Nephron progenitor cell (in vitro differentiated cells): ENCODE measurements at places on chromosomes 16 and 17.

- DNase-seq = no peak
These were observed 40.9 kb upstream of the MEOX1 start for GRCh38 chr17:43702637-43703036.

DNA sequence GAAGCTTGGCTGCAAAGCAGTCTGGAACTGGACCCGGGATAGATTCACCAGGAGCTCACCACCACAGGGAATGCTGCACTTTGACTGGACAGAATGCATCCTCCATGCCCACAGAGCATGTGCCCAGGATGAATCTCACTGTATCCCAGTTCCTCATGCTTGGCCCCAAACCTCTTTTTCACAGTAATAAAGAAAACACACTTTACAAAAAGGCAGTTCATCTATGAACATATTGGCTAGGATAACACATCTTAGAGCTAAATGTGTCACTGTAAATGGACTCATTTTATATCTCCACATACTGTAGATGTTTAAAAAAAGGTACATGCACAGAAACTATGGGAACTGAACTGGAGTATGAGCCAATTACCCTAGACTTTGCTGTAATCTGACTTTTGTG lies 266.9 kb downstream of the TOX3 start:
- DNase-seq = no peak

DNA sequence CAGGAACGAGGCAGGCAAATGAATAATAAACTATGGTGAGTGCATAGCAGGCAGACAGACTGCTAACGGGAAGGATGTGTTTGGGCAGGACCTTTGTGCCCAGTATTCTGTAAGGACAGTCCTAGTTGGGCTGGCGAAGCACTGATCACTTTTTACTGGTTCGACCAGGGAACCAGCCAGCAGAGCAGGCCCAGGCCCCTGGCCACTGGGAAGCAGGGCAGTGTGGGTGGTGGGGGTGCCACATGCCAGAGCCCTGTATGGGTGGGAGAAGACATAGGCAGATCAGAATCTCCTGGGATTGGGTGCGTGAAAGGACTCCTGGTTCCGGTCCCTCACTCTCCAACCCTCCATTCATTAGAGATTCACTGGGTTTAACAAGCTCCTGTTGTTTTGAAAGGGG lies 4.0 kb upstream of the VAMP2 start:
- DNase-seq = no peak

- DNase-seq = no peak
These were observed 51.4 kb downstream of the USP10 start for GRCh38 chr16:84751241-84751640.

DNA sequence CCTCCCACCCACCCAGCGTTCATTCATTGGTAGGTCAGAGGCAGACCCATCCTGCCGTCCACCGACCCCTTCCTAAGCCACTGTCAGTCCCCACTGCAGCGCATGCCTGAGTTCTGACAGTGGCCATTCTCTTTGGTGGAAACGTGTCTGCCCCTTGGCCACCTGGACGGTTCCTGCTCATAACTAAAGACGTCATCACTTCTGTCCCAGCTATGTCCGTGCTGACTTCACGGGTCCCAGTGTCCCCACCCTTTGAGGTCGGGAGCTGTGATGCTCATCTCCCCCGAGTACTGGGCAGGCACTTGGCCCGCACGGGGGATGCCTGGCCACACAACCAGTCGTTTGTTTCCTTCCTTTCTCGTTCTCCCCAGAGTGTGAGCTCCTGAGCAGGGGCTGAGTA lies 267.1 kb downstream of the C16orf95 start:
- DNase-seq = no peak

DNA sequence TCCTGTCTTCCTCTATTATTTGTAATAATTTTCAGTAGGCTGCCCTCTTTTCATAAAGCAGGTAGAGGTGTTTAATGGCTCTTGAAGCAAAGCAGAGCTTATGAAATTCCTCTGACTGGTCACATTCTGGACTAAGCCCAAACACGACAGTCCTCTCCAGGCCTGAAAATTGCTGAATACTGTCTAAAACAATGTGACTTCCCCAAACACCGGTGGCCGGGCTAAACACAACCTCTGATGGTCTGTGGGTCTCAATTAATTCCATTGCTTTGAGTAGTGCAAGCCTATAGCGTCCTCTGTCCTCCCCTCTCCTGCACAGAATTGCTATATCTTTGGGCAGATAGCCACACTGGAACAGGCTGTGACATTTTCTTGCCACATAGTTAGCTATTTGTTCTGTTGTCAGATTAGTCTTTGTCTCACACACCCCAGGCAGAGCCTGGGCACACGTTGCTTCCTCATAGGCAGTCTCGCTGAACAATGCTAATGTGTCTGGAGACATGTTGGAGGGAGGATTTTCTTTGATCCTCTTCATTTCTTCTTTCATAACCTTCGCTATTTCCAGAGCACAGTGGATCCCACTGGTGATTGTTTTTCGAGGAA lies 10.8 kb upstream of the SLFN12L start:
- DNase-seq = no peak

DNA sequence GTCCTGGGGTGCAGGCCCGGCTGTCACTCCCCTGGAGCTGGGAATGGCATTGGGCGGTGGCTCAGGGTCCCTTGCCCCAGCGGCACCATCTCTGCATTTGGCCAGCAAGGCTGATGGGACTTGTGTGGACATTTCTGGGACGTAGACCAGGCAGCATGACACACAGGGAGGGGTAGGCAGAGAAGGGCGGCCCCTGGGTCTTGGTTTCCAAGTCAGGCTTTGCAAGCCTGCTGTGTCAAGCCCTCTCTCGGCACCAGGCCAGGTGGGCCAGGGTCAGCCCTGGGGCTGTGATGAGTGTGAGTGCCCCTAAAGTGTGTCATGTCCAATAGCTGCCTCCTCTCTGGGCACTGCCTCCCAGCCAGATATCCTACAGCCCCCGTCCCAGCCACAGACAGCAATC lies 335.2 kb downstream of the SEC14L1 start:
- DNase-seq = no peak

- DNase-seq = no peak
These were observed 23.4 kb downstream of the NGFR start for GRCh38 chr17:49518346-49519078.

DNA sequence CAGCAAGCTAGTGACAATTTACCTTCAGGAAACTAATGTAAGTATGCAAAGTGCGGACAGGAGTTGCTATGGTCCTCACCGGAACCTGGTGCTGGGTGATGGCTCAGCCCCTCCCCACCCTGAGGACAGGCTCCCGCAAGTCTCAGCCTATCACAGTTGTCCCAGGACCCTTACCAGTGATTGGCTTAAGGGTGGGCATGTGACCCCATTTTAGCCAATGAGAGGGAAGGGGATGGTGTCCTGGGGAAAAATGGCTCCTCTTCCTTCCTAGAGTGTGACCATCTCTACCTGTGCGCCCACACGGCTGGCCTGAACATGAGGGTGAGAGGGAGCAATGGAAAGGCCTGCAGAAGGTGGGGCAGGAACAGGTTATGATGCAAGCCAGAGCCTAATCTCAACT lies 80.4 kb downstream of the C16orf78 start:
- no peak for DNase-seq

GRCh38 chr17:4130715-4131114 lies 12.1 kb downstream of the ZZEF1 start:
- DNase-seq = no peak

- no peak for DNase-seq
These were observed 49.3 kb upstream of the BCO1 start for GRCh38 chr16:81189100-81189664.

DNA sequence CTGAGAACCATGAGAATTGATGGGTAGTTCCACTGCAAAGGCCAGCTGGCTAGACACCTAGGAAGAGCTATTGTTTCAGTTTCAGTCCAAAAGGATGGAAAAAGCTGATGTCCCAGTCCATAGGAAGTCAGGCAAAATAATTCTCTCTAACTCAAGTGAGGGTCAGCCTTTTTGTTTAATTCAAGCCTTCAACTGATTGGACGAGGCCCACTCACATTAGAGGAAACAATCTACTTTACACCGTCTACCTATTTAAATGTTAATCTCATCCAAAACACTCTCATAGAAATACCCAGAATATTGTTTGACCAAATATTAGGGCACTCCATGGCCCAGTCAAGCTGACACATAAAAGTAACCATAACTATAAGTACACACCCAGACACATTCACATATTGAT lies 14.4 kb upstream of the CCL13 start:
- no peak for DNase-seq

GRCh38 chr17:52606098-52606497 lies 447.6 kb upstream of the CA10 start:
- DNase-seq = no peak

GRCh38 chr16:81737885-81738536 lies 41.1 kb upstream of the PLCG2 start:
- DNase-seq = peak; percentile 86

GRCh38 chr17:46082257-46082656 lies 83.2 kb downstream of the STH start:
- no peak for DNase-seq

- DNase-seq = no peak
These were observed 682.4 kb downstream of the KCNJ18 start for GRCh38 chr17:22374741-22375140.

- no peak for DNase-seq
These were observed 310.6 kb downstream of the MAP2K6 start for GRCh38 chr17:69725146-69725545.

GRCh38 chr17:39593371-39593770 lies 14.3 kb downstream of the NEUROD2 start:
- DNase-seq = no peak

DNA sequence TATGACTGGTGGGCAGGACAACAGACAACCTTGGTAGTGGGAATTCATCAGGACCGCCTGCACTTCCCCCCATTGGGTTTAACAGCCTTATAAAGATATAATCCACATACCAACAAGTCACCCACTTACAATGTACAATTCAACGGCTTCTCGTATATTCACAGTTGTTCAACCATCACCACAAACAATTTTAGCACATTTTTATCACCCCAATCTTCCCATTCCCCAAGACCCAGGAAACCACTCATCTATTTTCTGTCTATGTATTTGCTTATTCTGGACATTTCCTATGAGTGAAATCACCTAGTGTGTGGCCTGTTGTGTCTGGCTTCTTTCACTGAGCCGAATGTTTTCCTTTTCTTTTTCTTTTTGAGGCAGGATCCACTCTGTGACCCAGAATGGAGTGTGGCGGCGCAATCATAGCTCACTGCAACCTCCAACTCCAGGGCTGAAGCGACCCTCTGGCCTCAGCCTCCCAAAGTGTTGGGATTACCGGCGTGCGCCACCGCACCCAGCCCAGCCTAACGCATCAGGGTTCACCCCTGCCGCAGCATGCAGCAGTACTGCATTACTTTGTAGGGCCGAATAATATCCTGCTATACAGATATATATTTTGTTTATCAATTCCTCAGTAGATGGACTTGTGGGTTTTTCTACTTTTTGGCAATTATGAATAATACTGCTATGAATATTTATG lies 10.9 kb downstream of the ANKS3 start:
- no peak for DNase-seq

GRCh38 chr17:73950593-73950914 lies 252.9 kb upstream of the RPL38 start:
- DNase-seq = no peak

DNA sequence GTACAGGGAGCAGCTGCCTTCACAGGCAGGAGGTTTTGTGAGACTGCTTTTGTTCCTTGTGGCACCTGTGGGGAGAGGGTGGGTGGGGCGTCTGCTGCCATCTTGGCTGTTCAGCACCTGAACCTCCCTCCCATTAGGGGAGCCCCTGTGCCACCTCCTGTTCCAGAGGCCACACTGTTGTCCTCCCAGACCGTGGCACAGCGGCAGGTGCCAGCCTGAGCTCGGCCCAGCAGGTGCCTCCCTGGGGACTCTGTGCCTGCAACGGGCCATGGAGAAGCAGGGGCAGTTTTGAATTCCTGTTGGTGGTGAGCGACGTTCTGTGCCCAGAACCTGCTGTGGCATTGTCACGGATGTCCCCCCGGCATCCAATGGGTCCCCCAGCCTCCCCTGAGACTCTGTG lies 9.9 kb downstream of the LGALS3BP start:
- no peak for DNase-seq

DNA sequence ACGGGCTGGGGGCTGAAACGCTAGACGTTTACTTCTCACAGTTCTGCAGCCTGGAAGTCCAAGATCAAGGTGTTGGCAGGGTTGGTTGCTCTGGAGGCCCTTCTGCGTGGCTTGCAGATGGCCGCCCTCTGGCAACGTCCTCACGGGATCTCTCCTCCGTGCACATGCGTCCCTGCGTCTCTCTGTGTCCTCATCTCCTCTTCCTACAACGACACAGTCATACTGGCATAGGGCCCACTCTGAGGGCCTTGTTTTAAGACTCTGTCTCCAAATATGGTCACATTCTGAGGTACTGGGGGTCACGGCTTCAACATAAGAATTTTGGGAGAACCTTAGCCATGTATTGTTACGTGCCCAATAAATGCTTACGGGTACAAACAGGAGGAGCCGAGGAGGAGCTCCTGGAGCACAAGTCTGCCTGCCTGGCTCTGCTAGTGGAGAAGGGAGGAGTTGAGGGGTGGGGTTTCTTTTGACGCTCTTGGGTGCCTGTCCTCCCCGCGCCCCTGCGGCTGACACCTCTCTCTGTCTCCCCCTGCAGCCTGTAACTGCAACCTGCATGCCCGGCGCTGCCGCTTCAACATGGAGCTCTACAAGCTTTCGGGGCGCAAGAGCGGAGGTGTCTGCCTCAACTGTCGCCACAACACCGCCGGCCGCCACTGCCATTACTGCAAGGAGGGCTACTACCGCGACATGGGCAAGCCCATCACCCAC lies 141.1 kb downstream of the NTN1 start:
- peak; percentile 44 for DNase-seq

GRCh38 chr17:30332057-30332542 lies 1.8 kb downstream of the TMIGD1 start:
- no peak for DNase-seq

- DNase-seq = no peak
These were observed 1.9 kb downstream of the GNG13 start for GRCh38 chr16:798666-799065.

DNA sequence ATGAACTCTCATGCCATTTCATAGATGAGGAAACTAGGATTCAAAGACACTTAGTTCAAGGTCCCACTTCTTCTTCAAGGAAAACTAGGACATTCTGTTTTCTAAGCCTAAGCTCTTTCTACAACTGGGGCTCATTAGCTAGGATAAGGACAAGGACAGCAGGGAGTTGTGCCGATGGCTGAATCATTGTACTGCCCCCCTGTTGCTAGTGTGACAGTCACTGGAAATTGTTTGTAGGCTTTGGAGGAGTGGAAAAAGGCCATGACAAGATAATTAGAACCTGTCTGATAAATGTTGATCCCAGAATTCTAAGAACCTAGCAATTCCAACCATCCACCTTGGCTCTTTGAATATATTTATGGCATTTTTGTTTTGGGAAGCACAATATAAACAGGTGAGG lies 445.7 kb downstream of the CDH8 start:
- no peak for DNase-seq

DNA sequence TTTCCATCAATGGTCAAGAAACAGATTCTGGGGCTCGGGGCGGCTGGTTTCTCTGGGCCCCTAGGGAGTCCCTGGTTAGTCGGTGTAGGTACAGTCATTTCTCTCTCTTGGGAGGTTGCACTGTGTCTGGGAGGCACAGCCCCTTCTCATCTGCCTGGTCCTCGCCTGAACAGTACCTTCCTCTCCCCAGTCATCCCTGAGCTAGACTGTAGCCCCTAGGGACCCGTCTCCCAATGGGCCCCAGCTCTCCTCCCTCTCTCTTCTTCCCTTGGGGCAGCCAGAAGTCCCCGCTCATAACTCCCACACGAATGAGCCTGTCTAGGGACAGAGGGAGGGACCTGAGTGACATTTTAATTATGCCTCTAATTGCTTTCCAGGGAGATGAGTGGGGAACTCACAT lies 20.2 kb upstream of the CPSF4L start:
- DNase-seq = no peak

- no peak for DNase-seq
These were observed 28.2 kb upstream of the ETV4 start for GRCh38 chr17:43574348-43574747.

- DNase-seq = no peak
These were observed 11.8 kb downstream of the MPO start for GRCh38 chr17:58268774-58269556.
